ENCODE measurements at places on chromosomes 5 and 9.

GRCh38 chr5:7395947-7396712 lies at the start of gene ADCY2:
Gene ADCY2 (plus strand): TSS chr5:7396138. CDS start chr5:7396297, 159 bp downstream.
- no peak for DNase-seq

GRCh38 chr5:32283061-32283460 lies 29.7 kb downstream of the MTMR12 start:
- DNase-seq, result no peak

DNA sequence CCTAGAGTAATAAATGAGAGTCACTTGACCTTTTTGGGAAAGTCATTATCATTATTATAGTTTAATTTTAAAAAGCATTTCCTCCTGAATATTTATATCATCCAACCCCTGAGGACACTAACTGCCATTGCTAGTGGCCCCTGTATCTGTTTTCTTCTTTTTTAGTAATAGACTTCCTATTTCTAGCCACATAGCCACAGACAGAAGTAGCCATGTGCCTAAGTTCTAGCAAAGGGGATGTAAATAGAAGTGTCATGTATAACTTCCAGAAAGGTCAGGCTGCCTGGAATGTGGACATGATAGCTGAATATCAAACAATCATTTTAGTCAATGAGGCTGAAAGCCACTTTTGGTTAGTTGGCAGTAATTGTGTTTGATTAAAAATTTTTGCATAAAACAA lies 37.5 kb upstream of the IQGAP2 start:
- no peak for DNase-seq

GRCh38 chr5:178766936-178767912 lies 36.8 kb upstream of the ZNF354A start:
- DNase-seq, result no peak

DNA sequence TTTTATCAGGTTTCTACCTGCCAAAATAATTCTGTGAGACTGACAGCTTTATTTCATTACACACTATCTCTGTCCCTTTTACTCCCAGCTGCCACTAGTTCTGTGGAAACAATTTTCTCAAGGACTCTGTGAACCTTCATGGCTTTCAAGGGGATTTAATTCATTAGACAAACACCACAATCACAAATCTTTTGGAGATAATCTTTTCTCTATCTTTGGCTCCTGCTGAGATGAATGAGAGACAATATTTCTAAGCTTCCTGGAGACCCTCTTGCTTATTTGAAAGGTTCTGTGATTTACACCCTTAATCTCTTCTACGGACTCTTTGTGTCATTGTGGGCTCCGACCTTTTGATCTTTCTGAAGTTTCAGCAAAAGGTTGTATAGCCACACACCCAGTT lies 222.6 kb downstream of the PRDM9 start:
- DNase-seq, result no peak

DNA sequence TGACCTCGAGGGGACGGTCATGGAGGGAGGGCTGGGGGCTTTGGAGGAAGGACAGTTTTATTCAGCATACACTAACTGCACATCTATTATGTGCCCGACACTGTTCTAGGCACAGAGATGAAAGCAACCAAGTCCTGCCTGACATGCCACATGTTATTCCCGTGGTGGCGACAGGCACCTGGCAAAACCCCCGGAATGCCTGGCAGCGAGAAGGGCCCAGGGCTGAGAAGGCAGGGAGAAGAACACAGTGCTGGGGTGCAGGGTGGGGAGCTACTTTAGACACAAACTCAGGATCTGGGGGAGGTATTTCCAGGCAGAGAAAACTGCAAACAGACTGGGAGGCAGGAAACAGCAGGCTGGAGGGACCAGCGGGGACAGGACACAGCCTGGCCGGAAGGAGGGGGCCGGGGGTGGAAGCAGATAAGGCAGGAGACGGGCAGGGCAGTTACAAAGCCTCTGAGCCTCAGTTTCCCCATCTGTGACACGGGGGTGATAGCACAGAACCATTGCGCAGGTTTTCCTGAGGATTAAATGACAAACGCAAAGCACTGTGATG lies 77.7 kb downstream of the STK10 start:
- DNase-seq, result no peak

DNA sequence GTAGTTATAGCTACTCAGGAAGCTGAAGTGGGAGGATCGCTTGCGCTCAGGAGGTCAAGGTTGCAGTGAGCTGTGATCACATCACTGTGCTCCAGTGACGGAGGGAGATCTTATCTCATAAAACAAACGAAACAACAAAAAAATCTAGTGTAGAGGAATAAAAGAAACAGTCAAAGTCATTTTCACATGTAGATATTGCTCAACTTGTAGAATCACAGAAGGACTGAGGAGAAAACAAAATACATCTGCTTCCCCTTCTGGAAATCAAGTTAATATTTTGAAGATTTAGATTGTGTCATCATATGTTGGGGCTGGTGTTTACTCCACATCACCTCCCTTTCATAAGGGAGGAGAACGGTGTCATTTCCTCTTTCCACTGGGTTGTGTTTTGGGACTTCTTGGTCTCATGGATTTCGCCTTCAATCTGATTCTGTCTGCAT lies 8.2 kb upstream of the SLC46A2 start:
- no peak for DNase-seq

DNA sequence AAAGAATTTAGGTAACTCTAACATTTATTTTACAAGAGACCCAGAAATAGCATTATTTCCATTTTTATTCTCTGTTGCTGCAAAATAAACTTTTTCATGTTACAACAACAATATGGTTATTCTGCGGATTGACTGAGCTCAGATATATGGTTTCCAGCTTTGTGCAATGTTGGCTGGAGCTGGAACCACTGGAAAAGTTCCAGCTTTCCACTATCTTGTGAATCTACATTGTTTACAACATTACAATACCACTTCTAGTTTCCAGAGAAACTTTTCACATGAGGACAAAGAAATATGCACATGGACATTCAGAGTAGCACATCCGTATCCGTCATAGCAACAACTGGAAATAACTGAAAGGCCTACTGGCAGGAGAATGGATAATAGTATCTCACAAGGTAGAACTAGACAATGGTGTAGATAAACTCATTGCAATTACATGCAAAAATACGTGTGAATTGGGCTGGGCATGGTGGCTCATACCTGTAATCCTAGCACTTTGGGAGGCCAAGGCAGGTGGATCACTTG lies 436.1 kb upstream of the ADAMTS16 start:
- DNase-seq, result no peak

DNA sequence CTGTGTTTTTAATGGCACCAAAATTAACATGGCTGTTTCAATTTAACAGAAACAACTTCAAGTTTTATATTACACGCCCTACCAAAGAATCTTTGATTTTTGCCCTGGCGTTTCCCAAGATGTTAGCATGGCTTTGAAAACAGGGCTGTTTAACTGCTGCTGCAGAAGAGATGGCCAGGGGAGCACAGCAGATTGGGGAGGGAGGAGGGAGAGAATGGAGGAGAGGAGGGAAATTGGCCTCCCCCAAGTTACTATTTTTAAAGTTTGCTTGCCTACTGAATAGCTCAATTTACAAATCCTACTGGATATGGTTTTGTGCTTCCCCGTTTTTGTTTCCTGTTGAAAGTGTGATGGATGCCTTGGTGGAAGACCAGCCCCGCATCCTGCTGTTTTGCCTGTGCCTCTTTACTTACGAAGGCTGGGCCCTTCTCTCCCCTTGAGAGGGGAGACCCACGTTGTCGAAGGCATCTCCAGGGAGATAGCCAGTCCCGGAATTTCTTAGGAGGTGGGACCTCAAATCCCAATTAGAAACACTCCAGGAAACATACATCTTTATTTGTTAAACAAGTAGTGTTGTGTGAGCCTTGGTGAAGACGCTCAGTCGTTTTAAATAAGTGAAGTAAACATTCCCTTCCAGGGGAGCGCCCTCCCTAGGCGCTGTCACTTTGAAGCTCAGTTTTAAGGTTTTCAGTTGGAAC lies 98.6 kb downstream of the AOPEP start:
- no peak for DNase-seq

DNA sequence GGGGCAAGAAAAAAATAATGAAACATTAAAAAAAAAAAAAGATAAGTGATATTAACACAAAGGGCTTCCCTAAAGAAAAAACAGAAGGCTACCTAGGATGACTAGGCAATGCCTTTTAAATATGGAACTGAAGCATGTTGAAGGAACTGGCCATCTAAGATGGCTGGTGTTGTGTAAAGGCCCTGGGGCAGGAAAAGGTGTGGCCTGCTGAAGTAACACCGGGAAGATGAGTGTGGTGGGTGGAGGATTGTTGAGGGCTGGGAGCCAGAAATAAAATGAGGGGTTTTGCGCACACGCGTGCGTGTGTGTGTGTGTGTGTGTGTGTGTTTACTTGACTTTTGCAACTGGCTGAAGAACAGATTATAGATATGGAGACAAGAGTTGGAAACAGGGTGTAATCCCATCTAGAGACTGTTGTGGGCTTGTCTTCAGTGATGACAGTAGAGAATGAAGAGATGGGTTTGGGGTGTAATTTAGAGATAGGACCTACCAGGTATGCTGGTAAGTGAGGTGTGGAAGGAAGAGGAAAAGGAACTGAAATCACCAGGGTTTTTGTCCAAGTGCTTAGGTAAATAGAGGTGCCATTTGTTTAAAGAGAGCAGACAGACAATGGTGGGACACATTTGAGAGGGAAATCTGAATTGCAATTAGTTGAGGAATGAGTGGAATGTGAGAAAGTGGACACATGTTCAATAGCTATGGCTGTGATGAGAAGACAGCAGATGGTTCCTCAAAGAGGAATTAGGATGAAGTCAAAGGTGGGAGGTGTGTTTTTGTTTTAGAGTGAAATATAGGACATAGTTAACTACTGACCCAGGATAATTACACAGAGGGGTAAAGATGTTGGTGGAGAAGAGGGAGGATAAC lies 33.9 kb downstream of the RAD23B start:
- DNase-seq, result no peak
